ENCODE measurements at places on chromosomes 7 and 10.

GRCh38 chr7:11818281-11818680 is 13.7 kb downstream of the THSD7A start:
- no peak for DNase-seq

GRCh38 chr10:71431239-71432100 is 34.8 kb downstream of the CDH23 start:
- no peak for DNase-seq

DNA sequence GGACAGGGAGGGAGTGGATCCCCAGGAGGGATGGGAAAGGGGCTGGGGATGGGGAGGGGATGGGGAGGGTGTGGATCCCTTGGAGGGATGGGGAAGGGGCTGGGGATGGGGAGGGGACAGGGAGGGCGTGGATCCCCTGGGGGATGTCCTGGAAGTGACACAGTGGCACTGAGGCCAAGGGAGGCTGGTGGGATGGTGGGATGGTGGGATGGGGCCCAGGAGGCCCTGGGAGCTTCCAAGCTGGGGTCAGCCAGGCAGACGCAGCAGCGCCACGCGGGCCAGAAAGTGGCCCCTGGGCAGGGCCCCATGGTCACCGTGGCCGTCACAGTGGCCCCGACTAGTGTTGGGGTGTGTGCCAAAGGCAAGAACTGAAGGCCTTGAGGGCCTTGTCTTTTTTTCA is 67.8 kb downstream of the INPP5A start:
- no peak for DNase-seq

DNA sequence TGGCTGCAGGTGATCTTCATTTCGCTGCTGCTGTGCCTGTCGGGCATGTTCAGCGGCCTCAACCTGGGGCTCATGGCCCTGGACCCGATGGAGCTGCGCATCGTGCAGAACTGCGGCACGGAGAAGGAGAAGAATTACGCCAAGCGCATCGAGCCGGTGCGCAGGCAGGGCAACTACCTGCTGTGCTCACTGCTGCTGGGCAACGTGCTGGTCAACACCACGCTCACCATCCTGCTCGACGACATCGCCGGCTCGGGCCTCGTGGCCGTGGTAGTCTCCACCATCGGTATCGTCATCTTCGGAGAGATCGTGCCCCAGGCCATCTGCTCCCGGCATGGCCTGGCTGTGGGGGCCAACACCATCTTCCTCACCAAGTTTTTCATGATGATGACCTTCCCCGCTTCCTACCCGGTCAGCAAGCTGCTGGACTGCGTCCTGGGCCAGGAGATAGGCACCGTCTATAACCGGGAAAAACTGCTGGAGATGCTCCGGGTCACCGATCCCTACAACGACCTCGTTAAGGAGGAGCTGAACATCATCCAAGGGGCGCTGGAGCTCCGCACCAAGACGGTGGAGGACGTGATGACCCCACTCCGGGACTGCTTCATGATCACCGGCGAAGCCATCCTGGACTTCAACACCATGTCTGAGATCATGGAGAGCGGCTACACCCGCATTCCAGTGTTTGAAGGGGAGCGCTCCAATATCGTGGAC is 1.3 kb downstream of the CNNM2 start:
- no peak for DNase-seq

DNA sequence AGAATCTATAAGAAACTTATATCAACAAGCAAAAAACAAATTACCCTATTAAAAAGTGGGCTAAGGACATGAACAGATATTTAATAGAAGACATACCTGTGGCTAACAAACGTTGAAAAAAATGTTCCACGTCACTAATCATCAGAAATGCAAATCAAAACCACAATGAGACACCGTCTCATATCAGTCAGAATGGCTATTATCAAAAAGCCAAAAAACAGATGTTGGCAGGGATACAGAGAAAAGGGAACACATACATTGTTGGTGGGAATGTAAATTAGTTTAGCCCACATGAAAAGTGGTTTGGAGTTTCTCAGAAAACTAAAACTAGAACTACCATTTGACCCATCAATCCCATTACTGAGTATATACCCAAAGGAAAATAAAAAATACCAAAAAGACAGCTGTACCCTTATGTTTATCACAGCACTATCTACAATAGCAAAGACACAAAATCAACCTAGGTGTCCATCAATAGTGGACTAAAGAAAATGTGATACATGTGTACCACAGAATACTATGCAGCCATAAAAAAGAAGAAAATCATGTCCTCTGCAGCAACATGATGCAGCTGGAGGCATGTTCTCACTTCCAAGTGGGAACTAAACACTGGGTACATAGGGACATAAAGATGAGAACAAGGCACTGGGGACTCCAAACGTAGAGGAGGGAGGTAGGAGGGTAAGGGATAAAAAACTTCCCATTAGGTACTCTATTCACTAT is 83.8 kb upstream of the TMEM168 start:
- no peak for DNase-seq

GRCh38 chr7:48822138-48822537 is 102.2 kb upstream of the CDC14C start:
- no peak for DNase-seq

DNA sequence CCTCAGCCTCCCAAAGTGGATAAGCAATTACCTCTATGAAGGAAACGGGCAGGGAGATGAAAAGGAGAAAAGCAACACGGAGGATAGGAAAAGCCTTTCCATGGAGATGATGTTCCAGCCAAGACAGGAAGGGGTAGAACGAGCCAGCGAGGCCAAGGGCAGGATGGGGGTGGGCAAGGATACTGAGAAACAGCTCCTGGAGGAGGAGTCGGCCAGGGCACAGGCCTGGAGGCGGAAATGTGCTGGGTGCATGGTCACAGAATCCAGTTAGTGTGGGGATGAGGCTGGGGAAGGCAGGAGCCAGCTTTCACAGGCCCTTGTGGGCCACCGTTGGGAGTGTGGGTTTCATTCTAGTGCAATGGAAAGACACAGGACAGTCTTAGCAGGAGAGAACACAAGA is 162.6 kb downstream of the JAZF1 start:
- DNase-seq, result no peak

DNA sequence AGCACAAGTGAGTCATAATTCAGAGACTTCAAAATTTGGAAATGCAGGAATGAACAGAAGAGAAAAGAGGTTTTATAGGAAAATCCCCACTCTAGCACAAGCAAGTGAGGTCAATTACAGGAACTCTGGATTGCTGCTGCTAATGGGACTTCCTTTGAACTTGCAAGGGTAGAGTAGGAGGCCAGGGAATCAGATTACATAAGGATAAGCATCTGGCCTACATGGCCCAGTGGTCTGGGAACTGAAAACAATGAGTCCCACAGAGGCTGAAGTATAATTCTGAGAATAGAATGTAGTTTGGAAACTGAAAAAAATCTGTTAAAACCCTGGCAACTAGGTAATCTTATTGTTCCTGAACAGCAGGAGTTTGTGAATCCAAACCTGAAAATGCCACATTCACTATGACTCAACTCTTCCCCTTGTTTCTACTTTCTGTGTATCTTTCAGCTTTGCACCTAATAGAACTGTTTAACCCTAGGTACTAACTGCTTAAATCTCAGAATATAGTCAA is 66.5 kb downstream of the CTNNA3 start:
- DNase-seq, result no peak

DNA sequence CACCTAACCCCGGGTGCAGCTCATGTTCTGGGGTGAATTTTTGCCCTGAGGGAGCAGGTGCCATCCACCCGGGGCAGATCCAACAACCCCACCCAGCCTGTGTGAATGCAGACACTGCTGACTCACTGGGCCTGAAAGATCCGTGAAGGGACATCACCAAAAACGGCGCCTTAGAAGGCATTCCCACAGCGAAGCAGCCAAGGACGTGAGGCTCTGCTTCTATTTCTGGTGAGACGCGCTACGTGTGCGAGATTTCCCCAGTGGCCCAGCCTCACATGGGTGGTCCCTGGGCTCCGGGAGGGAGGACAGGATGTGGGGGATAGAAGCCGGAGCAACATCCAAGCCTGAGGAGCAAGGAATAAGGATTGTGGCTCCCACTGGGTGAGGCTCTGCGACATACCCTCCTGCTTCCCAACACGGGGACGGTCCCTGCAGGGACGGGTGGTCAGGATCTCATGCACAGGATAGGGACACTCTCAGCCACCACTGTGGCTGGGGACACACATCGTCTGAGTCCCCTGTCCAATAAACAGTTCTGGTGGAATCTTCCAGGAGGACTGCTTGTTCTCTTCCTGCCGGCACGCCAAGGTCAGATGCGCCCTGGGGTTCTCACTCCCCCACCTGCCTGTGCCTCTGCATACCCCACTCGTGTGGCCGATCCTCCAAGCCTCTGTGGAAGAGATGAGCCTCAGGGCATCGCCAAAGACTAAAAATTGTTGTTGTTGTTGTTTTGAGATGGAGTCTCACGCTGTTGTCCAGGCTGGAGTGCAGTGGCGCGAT is 70.2 kb downstream of the ZRANB1 start:
- no peak for DNase-seq

- DNase-seq, result no peak
Observed at GRCh38 chr7:990352-990932, 7.5 kb downstream of the CYP2W1 start.

DNA sequence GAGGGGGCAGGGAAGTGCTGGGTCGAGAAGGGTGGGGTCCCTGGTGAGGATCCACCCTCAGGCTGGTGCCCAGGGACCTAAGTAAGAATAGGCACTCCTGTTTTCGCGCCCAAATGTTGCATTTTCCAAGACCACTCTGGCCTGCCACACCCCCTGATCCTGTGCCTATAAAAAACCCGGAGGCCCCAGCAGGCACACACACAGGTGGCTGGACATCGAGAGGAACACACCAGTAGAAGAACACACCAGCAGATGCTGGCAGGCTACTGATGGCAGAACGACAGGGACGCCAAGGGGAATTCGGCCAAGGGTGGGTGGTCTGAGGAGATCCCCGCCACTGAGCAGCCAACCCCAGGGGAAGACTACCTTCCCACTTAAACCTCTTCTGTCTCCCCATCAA is 633.9 kb upstream of the POT1 start:
- DNase-seq, result no peak

- no peak for DNase-seq
Observed at GRCh38 chr10:108187408-108188012, 1023.0 kb upstream of the SORCS1 start.

DNA sequence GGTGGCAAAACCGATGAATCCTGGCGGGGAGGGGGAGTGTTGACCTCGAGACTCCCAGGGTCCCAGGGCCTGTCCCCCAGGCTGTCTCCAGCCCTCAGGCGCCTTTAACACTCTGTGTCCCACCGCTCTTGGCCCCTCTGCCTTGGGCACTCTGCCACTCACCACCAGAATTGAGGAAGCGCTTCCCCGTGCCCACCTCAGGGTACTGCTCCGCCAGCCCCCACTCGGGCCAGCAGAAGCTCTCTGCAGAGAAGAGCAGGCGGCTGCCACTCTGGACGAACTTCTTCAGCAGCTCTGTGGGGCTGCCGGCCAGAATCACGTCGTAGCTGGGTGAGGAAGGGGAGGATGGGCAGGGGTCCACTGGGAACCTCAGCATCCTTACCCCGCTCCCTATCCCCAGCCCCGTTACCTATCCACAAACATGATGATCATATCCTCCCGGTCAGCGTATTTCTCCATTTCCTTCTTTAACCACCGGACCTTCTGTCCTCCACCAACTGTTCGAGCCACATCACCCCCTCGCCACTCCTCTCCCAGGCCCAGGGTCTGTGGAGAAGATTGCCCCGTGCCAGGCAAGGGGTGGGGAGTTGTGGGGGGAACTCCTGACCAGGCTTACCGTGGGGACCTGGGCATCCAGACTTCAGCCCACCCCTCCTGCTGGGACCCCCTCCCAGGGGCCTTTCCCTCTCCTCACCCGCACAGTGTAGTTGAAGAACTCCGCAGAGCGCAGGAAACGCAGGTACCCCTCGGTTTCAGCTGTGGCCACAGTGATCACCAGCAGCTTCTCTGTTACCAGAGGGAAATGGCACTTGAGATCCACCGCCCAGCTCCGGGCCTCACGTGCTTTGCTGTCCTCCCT is 1.2 kb downstream of the PLOD3 start:
- DNase-seq, result no peak

DNA sequence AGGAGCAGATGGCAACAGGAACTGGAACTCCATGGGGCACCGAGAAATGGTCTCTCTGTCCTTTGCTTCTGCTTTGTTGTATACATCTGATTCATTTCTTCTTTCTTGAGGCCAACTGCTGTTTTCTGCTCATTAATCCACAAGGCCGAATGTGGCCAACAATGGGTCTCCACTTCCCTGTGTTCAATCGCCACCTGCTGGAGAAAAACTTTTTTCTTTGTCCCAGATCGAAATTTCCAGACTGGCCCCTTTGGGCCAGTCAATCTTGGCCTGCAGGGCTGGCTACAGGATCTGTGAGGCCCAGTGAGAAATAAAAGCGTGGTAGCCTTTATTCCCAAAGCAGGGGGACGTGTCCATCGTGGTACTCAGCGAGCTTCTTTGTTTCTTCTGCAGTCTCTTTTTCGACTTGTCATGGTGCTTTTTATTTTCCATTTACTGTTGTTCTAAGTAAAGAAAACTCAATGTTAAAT is 58.8 kb downstream of the PARP12 start:
- no peak for DNase-seq

GRCh38 chr7:112172870-112173567 is 33.2 kb downstream of the DOCK4 start:
- no peak for DNase-seq

- DNase-seq, result no peak
Observed at GRCh38 chr7:108584211-108584610, 14.5 kb downstream of the DNAJB9 start.

DNA sequence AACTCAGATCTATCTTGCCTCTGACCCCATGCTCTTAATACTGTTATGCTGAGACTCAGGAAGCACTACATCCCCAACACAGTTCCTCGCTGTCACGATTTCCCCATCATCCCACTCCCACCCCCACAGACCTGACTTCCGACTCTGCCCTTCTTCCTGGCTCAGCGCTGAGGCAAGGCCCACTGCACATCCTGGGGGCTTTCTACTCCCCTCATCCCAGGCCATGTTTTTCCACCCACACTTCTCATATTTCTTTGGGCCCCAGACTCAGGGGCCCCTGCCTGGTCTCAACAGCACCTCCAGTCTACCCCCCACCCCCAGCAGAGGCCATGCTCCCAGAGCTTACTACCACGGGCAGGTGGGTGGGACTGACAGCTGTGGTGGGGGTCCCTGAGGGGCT is 7.7 kb upstream of the NDST2 start:
- no peak for DNase-seq

DNA sequence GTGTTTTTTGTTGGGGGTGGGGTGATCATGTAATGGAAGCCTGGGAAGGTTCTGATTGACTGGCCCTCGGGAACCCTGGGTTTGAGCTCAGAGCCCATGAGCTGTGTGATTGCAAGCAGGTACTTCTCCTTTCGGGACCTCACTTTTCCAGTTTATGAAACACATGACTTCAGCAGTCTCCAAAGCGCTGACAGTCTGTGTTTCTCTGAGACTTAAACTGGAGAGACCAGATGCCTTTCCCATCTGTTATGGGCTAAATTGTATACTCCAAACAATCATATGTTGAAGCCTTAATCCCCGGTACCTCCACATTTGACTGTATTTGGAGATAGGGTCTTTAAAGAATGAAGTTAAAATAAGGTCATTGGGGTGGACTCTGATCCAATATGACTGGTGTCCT is 493.6 kb downstream of the GALNT17 start:
- DNase-seq, result no peak

DNA sequence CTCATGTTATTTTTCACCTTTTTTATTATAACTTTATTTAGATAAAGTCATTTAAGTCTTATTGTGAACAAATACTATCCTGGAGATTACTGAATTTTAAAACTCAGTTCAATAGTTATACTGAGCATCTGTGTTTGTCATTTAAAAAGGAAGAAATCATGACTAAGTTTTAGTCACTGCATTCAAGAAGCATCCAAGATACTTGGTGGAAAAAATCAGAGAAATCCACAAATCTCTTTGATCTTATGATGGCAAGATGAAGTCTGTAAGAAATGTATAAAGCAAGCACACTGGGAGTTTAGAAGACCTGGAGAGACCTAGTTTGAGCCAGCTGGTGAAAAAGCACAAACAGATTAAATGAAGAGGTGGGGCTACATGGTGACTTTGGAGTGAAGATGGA is 529.8 kb upstream of the IGFBP3 start:
- no peak for DNase-seq

Measured in stimulated activated CD4-positive, alpha-beta T cell treated with anti-CD3 and anti-CD28 coated beads, Interleukin-1b, Interleukin-23, amount 100 ng/mL, for 1 hour (primary cell).